ENCODE measurements at places on chromosomes 3 and 15.
A peak's percentile ranks its signal among the peaks of the same experiment; 100 is the strongest.

DNA sequence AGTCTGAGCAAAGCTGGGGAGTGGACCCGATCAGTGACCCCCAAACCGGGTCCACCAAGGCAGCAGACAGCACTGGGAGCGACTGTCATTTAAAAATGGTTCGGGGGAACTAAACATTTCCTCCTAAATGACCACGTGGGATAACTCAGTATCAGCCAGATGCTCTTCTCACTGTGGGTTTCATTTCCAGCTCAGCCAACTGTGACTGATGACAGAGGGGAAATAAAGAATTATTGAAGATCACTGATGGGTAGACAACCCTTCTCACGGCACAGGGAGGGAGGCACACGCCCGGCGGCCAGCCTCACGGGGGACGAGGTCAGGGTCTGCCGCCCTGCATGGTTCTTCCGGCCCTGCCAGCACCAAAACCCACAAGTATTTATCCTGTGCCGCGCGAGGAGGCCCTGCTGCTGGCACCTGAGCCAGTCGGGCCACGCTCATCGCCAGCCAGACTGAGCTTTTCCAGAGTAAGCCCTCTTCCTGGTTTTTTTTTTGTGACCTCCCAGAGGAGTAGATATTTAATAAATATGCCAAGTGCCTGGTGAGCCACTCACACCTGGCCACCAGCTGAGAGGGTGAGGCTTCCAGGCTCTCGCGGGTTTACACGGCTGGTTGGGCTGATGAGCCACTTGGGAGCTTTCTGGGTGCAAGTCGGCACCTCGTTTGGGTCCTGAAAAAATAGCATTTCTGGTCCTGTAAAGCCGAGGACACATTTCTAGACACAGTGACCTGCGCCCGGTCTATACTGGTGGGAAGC, 6.2 kb downstream of the MELTF start:
- DNase-seq: peak; percentile 29

- DNase-seq: peak; percentile 83
Measured at GRCh38 chr3:100993309-100993708, at the start of gene ABI3BP. Gene ABI3BP (minus strand): TSS chr3:100993421. CDS start chr3:100993384, 37 bp downstream.

- DNase-seq: no peak
Measured at GRCh38 chr3:52333869-52334557, 17.9 kb downstream of the DNAH1 start.

DNA sequence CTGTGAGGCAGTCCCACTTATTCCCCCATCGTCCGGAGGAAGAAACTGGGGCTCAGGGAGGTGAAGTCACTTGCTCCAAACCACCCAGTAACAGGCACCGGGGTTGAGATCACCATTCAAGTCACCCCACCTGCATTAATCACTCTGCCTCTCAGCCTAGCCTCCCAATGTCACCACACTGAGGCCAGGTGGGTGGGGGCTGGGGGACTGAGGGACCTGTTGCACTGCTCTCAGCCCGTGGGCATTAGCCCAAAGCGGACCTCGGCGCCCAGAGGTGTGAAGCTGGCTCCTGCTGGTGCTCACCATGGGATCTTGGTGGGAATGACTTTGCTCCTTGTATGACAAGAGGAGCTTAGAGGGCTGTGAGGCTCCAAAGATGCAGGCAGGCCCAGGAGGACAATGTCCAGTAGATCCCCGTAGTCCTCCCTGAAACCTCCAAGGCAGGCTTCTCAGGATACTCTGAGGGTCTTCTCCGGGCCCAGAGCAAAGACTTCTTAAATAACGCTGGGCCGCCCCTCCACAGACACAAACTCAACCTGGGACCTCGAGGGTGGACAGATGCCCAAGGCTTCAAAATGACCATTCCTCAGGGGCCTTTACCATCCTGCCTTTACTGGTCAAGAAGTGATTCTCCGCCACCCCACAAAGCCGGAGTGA, 1.7 kb downstream of the NT5DC2 start:
- DNase-seq: peak; percentile 31

- DNase-seq: no peak
Measured at GRCh38 chr3:81888914-81889557, 127.6 kb upstream of the GBE1 start.

DNA sequence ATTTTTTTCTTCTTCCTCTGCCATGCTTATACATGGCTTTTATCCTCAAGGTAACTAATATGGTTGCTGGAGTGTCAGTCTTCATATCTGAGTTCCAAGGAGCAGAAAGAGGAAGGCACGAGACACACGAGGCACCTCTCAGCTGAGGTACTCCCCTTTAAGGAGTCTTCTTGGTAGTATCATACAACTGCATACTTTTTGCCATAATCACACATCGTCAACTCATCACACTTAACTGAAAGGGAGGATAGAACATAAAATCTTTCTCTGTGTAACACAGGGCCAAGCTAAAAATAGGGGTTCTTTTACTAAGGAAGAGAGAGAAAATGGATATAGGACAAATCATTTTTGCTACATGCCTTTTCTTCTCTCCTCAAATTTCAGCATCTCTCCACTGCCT, 104.2 kb downstream of the OXSM start:
- no peak for DNase-seq

Measured in left hindlimb (tissue), 1 donor.